ENCODE measurements at places on chromosomes 5 and 9.

DNA sequence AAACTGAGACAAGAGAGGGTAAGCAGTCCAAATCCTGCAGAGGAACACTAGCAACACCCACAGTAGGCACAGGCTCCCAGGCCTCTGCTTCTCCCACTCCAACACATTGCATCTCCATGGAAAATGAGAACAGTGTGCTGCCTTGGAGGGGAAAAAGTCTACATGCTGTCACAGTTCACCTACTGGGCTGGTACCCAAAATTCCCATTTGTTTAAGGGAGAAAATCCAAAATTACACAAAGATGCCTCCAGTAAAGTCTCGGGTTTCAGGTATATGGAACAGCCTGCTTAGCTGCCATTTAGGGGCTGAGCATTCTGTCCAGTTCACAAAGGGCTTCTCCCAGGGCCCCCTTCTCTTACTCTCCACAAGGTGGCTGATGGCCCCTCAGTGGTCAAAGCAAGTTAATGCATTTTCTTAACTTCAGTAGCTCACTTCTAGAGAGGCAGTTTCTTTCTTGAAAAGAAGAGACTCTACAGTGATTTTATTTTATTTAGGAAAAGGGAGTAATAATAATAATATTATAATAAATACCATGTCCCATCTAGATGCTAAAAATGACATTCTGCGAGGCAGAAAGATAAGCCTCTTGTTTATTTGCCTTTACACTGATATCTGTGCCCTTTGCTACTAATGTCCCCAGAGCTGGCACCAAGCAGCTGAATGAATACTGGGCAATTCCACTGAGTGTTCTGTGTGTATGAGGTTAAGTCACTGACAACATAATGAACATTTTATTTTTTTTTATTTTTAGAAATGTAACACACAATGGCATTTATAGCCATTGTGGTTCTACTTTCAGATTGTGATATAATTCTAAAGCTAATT, 89.4 kb downstream of the RGS7BP start:
- no peak for DNase-seq

DNA sequence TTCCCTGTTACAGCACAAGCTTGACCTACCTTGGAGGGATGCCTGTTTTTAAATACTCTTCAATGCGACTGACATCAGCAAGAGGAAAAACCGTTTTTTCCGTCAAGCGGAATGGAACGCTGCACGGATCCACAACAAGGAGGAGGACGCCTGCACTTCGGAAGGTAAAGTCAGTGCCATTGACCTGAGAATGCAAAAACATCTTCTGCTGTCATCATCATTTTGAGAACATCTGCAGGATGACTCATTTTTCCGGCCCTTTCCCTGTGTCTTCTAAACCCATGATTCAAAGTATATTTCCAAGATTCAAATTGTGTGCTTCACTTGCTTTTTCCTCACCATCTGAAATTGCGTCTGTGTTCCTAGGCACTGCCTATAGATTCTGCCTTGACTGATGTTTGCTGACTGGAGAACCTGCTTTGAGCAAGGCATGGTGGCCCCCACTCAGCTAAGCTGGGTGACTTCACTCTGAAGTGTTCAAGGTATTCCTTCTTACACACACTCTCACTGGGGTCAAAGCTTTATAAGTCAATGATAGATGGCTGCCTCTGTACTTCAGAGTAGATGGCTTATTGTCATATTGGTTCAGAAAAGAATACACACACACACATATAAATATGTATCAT, 78.1 kb downstream of the CEMIP2 start:
- DNase-seq: no peak

GRCh38 chr9:78358329-78359051, 61.6 kb downstream of the PSAT1 start:
- no peak for DNase-seq

GRCh38 chr9:99966716-99967115, 60.3 kb downstream of the STX17 start:
- DNase-seq: no peak

DNA sequence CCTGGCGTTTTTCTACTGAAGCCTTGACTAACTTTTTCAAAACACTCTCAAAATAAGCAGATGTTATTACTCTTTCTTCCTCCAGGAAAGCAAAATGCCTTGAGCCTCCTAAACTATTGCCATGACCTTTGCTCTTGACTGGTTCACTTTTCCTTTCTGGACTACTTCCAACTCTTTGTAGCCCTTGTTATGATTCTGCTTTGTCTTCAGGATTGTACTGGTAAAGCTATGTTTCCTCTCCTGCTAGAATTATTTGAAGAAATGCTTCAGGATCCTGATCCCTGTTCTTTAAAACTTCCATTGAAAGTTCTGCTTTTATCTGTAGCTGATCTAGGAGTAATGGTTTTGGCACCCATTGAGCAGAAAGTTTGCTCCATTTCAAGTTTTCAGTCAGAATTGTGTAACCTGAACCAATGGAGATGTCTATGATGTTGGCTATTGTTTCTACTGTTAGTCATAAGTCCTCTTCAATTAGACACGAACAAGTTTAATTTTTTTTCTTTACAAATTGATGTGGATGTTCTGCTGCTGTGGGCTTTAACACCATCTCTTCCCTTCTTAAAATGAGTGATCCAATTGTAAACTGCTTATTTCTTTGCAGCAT, 1356.4 kb downstream of the EFNA5 start:
- DNase-seq: no peak

GRCh38 chr9:114227288-114228015, 72.1 kb downstream of the COL27A1 start:
- no peak for DNase-seq

DNA sequence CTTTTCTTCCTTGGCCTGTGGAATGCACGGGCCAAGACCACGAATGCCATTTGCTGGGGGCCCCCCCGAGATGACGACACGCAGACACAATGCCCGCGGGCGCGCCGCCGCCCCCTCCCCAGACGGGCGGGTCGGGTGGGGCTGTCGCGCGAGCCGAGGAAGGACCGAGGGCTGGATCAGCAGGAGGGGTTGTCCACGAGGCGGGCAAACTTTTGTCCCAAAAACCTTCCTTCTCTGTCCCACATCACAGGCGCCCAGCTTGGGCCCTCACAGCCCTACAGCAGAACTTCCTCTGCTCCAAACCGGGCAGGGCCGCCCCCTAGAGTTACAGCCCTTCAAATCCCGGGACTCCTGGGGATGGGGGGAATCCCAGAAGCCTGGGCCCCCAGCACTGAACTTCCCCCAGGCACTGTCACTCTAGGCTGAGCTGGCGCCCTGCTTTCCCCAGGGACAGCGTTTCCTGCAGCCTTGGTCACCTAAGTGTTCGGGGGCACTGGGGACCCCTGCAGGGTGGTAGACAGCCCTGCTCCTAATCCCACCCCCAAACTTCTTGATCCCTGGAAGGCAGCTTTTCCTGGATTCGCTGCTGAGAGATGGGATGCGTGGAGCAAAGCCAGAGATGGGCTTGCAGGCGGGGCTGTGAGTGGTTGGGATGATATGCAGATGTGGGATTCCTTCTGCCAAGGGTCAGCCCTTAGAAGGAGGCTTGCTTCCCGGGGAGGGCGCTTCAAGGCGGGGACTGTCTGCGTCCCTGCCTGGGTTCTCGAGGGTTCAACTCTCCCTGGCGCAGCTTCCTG, 980 bp downstream of the COL5A1 start:
- no peak for DNase-seq

GRCh38 chr5:1315709-1316587, 21.1 kb upstream of the TERT start:
- DNase-seq: peak; percentile 56

DNA sequence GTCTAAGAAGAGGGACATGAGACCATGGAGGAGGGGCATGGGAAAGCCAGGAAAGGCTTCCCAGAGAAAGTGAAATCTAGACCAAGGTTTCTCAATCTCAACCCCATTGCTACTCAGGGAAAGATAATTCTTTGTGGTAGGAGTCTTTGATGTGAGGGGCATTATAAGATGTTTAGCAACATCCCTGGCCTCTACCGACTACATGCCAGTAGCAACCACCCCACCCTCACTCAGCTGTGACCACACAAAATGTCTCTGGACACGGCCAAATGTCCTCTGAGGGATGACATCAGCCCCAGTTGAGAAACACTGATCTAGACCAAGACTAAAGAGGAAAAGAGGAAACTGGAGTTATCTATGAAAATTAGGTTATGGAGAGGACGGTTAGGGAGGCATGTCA, 298.5 kb upstream of the KIF2A start:
- no peak for DNase-seq

DNA sequence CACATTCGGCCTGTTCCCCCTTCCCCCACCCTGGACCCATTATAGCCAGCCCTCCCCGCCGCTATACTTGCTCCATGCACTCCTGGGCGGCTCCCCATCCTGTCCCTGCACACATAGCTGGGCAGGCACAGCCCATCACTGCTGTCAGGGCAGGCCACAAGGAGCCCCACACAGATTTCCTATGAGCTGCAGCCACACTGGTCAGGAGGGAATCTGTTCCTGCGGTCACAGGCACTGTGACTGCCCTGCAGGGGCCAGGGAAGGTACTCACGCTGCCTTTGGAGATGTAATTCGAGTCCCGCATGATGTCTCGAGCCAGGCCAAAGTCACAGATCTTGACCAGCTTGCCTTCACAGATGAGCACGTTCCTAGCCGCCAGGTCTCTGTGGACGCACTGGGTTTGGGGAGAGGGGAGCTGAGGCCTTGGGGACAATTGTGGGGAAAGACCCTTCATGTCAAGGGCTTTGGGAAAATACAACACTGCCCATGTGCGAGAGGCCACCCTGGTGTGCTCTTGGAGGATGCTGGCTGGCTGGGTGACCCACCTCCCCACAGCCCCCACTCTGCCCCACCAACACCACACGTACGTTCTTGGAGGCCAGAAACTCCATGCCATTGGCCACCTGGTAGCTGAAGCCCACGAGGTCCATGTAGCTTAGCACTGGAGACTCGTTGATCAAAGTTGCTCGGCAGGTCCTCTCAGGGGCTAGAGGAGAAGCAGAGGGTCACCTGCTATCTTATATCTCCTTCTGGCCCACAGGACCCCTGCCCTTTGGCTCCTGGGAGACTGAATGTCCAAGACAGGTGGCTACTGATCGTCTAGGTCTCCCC, 34.5 kb upstream of the CSF1R start:
- no peak for DNase-seq

- no peak for DNase-seq
Observed at GRCh38 chr5:14257995-14258403, 114.9 kb downstream of the TRIO start.

Data from activated CD4-positive, alpha-beta T cell treated with anti-CD3 and anti-CD28 coated beads, Interleukin-2, amount 50 U/mL, for 48 hours (primary cell).